Osteoblast (primary cell): ENCODE measurements at places on chromosomes 5 and 9. TPM values are rescaled to one million over a fixed set of nuclear protein-coding genes. Genes with fewer than 3 reads are reported as not detected.

DNA sequence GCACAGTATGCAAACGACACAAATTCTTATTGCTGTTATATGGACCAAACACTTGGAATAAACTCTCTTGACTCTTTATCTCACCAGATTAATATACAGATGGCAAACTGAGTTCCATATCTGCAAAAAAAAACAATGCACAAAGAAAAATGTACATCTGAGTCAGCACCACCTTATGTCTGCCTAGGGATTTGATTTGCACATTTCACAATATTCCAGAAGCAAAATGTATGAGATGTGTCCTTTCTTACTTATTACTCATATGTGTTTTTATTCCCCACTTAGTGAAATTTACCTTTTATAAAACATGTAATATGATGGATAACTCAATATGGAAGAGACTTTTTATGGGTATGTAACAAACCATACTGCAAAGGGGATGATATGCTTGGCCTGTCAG lies 236.9 kb downstream of the GLIS3 start:
- DNase-seq, result peak; percentile 59

GRCh38 chr9:109652112-109652511 lies 127.9 kb upstream of the PALM2AKAP2 start:
- no peak for DNase-seq

DNA sequence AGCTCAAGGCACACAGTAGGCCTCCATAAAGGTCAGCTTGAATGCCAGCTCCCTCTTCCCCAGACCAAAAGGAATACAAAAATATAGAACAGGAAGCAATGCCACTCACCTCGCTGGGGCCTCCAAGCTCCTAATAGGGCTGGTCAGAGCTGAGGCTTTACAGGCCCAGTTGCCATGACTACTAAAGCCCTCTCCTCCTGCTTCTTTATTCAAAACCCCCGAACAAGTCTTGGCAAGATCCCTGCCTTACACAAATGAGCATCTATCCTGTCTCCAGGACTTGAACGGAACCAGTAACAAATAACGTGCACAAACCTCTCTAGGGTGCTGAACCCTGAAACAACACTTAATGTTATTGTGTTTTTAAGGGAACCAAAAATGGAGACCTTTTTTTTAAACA lies 136.3 kb downstream of the SIL1 start:
- DNase-seq, result no peak

DNA sequence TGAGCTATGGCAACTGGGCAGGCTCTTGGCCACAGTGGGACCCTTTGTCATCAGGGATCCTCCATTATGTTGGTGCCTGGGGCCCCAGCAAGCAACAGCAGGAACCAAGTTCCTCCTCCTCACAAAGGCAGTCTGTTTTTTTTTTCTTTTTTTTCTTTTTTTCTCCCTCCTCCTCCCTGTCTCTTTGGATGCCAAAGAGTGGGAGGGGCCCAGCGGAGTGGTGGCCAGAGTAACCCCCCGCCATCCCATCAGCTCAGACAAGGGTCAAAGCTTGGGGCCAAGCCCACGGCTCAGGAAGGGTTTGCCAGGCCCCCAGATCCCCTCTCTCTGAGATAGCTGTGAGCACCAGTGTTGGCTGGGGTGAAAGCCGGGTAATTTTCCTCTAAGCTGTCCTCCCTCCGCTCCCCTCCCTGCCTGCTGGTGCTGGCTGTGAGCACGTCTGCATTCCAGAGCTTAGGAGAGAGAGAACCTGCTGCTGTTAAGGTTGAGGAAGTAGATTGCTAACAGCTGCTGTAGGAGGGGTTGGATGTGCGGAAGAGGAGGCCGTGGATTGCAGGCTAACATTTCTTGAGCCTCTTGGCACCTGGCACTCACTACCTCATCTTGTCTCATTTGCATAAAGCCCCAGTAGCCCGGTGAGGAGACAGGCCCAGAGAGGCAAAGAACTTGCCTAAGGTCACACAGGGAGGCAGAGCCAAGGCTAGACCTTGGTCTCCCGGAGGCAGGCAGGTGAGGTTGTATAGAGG lies 21.2 kb downstream of the GSN start:
- DNase-seq, result no peak

Gene PCSK1
- total RNA-seq, result 0.88 and 1.1 TPM in 2 replicates

- no peak for DNase-seq
Observed at GRCh38 chr5:115338851-115339250, 42.4 kb upstream of the CCDC112 start.

Gene CAAP1
- total RNA-seq, result 13.8 and 18.3 TPM in 2 replicates

DNA sequence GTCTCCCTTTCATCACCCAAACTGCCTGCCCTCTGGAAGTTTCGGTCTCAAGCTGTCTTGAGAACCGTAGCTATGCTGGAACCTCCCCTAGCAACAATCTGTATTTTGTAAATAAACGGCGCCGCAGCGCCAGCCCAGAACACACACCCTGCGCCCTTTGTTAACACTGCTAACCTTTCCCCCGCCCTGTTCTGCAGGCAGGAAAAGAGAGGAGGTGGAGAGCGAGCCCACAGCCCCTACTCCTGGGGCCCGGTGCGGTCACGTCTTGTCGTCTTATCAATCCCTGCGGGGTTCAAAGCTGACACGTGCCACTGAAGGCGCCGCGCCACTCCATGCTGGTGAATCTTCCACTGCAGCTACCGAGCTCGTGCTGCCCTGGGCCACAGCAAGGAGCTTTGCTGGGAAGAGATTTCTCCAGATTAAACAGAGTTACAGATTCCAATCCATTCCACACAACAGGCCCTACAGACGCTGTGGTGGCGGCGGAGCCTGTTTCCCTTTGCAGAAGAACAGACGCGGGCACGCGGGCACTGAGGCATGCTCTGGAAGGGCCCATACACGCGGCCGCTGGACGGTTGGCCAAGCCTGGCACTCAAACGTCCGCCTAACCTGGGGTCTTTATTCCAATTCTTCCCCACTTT lies 25.3 kb downstream of the ZDHHC11B start:
- no peak for DNase-seq

Gene GARNL3
- total RNA-seq, result 2.4 and 5.8 TPM in 2 replicates

Gene C5orf52
- not detected in 2 replicates for total RNA-seq

Gene TMEM232
- total RNA-seq, result 1.4 and 2.7 TPM in 2 replicates

DNA sequence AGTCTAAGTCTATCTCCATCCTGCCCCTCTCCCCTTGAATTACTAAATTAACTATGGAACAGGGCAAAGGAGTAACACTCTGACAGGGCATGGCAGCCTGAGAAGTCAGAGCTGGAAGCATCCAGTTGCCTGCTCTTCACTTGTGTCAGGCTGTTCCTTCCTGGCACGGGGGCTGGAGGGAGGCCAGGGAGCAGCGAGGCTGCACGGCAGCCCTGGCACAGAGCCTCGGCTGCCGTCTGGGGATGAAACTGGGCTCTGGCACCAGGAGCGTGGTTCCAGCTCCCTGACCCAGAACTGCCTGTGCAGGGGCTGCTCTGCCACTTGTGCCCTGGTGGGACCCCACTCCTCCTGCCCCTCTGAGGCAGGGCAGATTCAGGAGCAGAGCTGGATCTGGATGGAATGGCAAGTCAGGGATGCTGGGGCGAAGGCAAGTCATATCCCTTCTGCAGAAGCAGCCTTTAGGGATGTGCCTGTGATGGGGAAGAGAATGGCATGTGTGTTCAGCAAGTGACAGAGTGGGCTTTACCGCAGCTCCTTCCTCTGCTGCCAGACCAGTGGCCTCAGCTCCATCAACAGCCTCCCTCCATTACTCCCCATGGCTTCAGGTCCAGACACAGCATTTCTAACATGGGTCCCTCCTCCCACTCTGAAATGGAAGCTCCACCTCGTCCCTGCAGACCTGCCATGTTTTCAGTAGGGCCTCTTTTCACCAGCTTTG lies 42.2 kb upstream of the PDE8B start:
- DNase-seq, result peak; percentile 77

DNA sequence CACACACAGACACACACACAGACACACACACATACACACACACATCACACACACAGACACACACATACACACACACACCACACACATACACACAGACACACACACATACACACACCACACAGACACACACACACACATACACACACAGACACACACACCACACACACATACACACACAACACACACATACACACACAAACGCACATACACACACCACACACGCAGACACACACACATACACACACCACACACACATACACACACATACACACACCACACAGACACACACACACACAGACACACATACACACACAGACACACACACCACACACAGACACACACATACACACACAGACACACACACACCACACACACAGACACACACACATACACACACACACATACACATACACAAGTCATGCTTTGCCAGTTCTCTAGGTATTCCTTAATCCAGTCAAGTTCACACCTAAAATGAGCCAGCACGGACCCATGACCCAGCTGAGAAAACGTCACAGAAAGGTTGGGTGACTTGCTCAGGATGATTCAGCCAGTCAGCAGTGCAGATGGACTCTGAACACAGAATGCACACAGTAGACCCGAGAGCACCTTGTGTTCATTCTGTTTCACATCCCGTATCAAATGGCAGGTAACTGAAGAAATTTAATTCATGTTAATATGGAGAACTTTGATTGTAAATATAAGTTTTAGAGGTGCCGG lies 746.4 kb downstream of the MTRR start:
- no peak for DNase-seq

GRCh38 chr9:83355024-83355444 lies 183.2 kb downstream of the FRMD3 start:
- DNase-seq, result no peak

DNA sequence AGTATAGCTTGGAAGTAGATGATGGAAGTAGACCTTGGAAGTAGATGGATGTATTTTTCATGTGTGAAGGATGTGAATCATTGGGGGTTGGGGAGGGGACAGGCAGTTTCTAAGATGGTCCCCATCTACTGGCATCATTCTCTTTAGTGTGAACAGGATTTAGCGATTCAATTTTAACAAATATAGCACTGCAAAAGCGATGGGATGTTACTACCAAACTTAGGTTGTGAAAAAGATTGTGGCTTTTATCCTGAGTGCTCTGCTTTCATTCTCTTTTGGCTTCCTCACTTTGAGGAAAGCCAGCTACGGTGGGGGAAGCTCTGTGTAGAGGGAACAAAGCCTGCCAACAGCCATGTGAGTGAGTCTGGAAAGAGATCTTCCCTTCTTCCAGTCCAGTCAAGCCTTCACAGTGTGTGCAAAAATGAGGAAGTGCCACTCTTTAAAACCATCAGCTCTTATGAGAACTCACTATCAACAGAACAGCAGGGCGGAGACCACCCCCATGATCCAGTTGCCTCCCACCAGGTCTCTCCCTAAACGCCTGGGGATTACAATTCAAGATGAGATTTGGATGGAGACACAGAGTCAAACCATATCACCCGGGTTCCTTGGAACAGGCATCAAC lies 441.4 kb downstream of the SH3GL2 start:
- no peak for DNase-seq

GRCh38 chr9:37913480-37914153 lies 9.7 kb upstream of the SLC25A51 start:
- DNase-seq, result peak; percentile 95

DNA sequence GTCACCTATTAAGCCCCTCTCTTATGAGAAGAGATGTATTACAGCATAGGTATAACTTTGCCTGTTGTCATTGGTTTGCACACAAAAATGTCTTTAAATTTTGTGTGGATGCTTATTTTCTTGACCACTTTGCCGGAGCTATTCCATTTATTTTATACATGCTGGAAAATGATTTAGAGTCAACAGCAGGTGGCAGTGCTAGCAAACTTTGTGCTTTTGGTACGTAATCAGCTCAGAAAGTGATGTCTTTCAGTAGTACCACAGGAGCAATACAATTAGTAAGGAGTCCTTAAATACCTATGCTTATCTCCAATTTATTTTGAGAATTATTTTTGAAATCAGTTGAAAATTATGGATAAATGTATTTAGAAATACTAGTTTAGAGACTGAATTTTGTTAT lies 19.8 kb upstream of the NUDT12 start:
- no peak for DNase-seq

DNA sequence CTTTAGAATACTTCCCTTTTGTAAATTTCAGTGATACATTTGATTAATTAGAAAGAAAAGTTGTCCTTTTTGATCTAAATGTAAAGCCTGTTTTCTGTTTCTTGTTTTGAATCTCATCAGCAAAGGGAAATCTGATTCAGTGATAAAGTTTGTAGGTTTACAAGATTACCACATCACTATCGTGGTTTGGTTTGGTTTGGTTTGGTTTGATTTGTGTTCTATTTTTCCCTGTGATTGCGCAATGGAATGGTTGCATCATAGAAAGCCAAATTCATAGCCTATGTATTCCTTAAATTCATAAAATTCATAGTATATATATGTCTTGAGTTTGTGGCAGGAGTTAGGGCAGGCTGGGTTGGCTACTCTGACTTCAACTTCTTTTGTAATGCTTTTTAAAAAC lies 15.2 kb downstream of the SRFBP1 start:
- DNase-seq, result no peak

DNA sequence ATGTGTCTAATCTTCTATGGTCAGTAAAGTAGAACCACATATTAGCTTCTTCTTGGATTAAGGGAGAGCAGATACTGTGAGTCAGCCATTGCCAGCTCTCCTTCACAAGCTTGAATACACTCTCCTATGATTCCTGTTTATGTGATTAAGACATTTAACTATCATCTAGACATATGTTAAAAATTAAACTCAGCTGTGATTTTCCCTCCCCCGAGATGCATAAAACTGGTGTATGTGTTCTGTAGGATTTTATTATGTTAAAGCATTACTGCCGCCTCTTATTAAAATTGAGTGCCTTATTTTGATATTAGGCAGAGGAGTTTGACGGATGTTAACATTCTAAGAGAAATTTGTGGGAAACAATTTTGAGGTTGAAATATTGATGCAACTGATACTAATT lies 114.6 kb downstream of the ACTBL2 start:
- DNase-seq, result no peak

DNA sequence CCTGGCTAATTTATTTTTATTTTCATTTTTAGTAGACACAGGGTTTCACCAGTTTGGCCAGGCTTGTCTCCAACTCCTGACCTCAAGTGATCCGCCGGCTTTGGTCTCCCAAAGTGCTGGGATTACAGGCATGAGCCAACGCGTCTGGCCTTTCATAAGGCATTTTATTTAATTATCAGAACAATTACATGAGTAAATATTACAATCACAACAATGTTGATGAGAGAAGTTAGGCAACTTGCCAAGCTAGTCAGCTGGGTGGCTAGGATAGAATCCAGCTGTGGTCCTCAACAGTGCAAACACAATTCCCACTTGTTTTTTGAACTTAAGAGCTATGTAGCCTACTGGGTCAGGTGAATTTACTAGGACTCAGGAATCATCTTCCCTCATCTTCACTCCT lies 22.0 kb downstream of the C9orf57 start:
- peak; percentile 36 for DNase-seq

- no peak for DNase-seq
Observed at GRCh38 chr9:14313378-14313940, 482 bp downstream of the NFIB start.

- no peak for DNase-seq
Observed at GRCh38 chr9:78325343-78325742, 28.4 kb downstream of the PSAT1 start.

GRCh38 chr5:172380987-172381643 lies 73.2 kb downstream of the SH3PXD2B start:
- DNase-seq, result no peak

- no peak for DNase-seq
Observed at GRCh38 chr9:111969061-111969460, 72.4 kb downstream of the UGCG start.

- DNase-seq, result peak; percentile 77
Observed at GRCh38 chr5:68225188-68225910, 9.8 kb downstream of the PIK3R1 start.

Gene RANBP3L
- total RNA-seq, result 1.8 and 3.5 TPM in 2 replicates
